SK-N-MC (cell line): ENCODE measurements at places on chromosomes 5 and 9.

- no peak for DNase-seq
These were observed 123.3 kb downstream of the TLR4 start for GRCh38 chr9:117827456-117827855.

DNA sequence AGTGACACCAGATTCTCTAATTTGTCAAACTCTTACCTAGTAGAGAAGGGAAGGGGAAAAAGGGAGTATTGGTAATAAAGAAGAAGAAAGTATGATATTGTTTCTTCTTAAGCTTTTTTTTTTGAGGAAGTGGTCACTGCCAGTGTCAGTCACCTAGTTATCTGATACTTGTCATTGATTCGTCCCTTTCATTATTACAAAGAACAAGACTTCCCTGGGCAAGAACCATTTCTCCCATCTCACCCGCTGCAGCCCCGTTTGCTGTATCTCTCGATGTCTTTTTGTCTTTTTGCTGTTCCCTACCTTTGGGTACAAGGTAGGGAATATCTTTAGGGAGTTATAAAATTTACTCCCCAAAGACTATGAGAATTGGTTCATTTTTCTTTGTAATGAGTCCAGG is 249.0 kb downstream of the ARHGAP26 start:
- no peak for DNase-seq

DNA sequence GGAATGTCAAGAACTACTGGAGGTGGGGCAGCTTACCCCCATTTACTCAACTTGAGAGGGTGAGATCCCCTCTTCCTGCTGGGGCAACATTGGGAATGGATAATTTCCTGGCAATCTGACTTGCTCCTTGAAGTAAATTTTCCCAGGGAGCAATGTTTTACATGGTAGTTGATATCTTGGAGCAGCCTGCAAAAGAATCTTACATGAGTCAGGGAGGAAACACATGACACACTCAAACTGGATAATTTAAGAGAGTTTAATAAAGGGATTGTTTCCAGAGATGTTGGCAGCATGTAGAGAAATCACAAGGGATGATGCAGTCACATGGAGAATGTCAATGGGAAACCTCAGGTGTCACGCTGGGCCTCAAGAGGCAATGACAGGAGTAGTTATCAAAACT is 212.5 kb downstream of the GAS1 start:
- DNase-seq = no peak

- no peak for DNase-seq
These were observed 361.3 kb downstream of the PTPRD start for GRCh38 chr9:10251490-10251889.

GRCh38 chr5:38739705-38740045 is 106.1 kb upstream of the OSMR start:
- no peak for DNase-seq

DNA sequence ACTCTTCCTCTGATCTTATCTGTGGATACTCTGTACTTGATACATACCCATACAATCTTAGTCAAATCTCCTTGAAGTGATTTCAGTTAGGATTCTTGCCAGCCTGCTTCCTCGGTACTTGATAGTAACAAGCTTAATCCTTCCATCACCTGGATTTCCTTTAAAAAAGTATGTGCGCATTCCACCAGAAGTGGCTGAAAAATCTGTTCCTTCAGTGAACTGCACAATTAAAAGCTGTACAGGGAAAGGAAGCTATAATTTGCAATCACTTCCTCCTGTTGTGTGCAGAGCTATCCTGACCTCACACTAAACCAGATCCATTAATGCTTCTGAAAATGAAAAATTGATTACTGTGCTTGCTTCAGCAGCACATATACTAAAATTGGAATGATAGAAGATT is 47.3 kb downstream of the PWWP2A start:
- no peak for DNase-seq

DNA sequence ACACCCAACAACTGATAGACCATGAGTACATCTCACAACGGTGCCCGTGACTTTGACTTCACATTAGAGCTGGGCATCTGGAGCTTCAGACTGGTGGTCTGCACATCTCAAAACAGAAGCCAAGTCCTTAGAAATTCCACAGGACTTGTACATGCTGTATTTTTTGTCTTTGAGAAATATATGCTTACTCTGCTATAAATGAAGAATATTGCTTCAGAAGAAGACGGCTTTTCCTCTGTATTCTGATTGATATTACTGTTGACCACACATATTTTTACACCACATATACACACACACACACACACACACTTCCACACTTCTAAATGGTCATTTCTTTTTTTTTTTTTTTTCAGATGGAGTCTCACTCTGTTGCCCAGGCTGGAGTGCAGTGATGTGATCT is 338.3 kb upstream of the KIF2A start:
- no peak for DNase-seq

DNA sequence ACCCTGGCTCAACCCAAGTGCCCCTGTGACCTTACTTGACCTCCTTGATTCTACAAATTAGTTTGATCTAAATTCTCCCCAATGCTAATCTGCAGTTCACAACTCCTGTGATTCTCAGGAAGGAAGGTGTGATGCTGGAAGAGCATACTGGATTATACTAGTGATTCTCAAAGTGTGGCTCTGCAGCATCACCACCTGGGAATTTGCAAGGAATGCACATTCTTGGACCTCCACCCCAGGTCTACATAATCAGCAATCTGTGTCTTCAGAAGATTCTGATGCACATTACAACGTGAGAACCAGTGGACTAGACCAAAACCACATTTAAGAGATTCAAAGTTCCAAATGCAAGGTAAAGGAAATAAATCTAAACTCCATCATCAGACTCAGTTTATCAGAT is 198.6 kb downstream of the AGTPBP1 start:
- no peak for DNase-seq

GRCh38 chr9:3585606-3586005 is 59.8 kb upstream of the RFX3 start:
- DNase-seq = no peak

DNA sequence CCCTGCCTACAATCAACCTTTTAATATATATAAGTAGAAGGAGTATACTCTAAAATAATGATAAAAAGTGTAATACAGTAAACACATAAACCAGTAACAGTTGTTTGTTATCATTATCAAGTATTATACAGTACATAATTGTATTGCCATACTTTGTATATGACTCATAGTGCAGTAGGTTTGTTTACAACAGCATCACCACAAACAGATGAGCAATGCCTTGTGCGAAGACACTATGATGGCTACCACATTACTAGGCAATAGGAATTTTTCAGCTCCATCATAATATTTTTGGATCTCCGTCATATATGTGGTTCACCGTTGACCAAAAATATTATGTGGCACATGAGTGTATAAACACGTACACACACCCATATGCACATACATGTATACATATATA is 69.7 kb upstream of the APC start:
- DNase-seq = no peak

DNA sequence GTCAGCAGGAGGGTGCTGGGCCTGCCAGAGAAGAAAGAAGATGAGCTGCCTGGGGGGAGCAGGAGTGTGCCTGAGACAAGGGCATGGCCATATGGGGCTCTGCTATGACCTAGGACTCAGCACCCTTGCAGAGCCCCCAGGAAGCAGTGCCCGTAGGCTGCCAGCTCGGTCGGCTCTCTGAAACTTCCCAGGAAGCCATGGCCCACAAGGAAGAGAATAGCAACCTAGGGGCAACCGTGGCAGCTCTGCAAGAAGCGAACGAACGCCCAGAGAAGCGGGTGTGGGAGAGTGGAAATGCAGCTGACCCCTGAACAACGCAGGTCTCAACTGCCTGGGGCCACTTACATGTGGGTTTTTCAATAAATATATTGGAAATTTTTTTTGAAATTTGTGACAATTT is 10.7 kb upstream of the LTC4S start:
- no peak for DNase-seq

DNA sequence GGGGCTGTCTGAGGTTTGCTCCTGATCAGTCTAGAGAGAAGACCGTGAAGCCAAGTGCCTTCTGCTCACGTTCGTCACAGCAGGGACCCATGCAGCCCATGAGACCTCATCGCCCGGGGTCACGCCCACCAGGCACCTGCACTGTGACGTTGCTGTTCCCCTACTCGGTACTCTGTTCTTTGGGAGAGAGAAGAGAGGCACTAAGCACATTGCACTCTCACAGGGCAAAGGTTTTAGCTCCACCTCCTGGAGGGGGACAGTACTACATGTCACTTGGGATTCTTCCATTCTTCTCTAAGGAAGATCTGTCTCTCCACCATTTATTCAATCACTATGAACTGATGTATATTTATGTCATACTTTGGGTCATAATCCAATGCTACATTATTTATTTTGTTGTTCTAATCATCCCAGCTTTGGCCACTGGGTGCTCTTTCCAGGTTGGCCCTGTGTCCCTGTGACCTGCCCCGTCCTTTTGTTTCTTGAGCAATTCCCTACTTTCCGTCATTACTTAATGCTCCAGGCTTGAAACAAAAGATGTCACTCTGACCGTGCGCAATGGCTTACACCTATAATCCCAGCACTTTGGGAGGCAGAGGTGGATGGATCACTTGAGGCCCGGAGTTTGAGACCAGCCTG is 31.4 kb upstream of the BRD3 start:
- peak; percentile 6 for DNase-seq

- DNase-seq = no peak
These were observed 112.0 kb upstream of the ISL1 start for GRCh38 chr5:51271261-51271660.

DNA sequence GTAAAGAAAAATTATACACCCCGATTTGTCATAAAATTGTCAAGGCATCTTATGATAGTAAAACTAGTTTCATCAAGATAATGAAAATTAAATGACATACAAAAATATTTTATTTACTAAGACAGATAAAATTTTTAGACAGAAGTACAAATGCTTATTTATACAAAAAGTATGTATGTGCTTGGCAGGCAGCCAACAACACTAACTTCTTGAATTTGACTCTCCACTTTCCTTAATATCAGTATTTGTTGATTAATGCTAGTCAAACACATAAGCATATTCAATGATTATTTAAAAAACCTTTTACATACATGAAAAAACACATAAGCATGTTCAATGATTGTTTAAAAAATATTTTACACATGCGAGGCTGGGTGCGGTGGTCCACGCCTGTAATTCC is 1079.9 kb upstream of the CDH6 start:
- DNase-seq = no peak

- no peak for DNase-seq
These were observed 75.4 kb downstream of the NFIB start for GRCh38 chr9:14238518-14238917.

DNA sequence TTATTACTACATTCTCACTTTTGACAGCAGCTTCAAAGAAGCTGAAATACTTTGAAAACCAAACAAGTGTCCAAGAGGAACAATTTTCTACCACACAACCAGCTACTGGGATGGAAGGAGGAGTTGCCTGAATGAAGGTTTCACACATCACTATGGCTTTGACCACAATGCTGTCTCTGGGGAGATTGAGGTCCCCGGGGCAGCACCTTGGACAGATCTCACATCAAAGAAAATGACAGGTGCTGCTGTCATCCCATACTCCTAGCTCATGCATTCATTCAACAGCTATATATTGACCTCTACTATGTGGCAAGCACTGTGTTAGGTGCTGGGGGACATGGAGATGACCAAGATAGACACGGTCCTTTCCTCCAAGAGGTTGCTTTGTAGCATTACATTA is 233.2 kb upstream of the RASEF start:
- DNase-seq = no peak

GRCh38 chr5:87945286-87945650 is 323.4 kb downstream of the TMEM161B start:
- no peak for DNase-seq

DNA sequence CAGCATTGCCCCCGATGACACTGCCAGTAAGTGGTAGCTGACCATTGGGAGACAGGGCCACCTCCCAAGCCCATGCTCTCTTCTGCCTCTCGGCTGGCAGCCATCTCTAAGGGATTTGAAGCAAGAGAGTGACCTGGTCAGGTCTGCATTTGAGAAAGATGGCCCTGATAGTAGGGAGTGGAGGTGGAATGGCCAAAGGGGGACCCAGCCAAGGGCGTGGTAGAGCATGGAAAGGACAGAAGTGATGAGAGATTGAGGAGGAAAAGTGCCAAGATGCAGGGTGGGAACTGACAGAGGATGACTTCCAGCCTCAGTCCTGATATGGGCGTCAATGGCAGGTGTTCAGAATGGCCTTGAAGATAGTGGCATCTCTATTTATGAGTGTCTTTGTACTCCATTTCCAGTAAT is 9.0 kb downstream of the ABL1 start:
- DNase-seq = no peak
